Posterior vena cava (tissue), 2 donors: ENCODE measurements at places on chromosomes 3 and 15. TPM values are rescaled to one million over a fixed set of nuclear protein-coding genes. Genes with fewer than 3 reads are reported as not detected.

Gene FAM43A
- total RNA-seq, result 11.4 TPM

Gene FETUB
- total RNA-seq, result 0.90 TPM

Gene AMOTL2
- 56.5 TPM for total RNA-seq

Gene PRR23E
- total RNA-seq, result not detected

Gene LRRIQ4
- total RNA-seq, result not detected

Gene MYD88
- 26.3 TPM for total RNA-seq

Gene GUCA1C
- not detected for total RNA-seq

Gene HTR3E
- not detected for total RNA-seq

Gene CTXN2
- total RNA-seq, result not detected

Gene PGBD4
- 1.4 TPM for total RNA-seq

Gene NCK1
- 27.2 TPM for total RNA-seq

Gene ISG20
- total RNA-seq, result 7.4 TPM

Gene CHRFAM7A
- total RNA-seq, result 8.3 TPM

Gene BFSP2
- not detected for total RNA-seq

Gene PPP2R3A
- 10.6 TPM for total RNA-seq

Gene UBAP1L
- 3.7 TPM for total RNA-seq
